ENCODE measurements at places on chromosomes 7 and 10.

- no peak for DNase-seq
Measured at GRCh38 chr10:121284936-121285335, 313.3 kb downstream of the FGFR2 start.

DNA sequence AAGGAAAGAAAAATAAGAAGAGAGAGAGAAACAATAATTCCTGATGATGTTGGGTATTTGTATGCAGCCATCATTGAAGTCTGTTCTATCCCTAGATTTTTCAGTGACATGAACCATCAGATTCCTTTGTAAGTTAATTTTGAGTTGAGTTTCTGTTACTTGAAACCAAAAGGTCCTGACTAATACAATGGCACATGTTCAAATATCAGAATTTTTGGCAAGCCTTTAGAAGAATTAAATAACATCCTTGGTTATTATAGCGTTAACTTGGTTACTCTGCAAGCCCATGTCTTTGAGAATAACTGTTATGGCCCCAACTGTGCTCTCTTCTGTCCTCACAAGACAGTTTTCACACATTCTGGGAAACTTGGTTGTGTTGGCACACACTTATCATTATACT is 66.5 kb downstream of the SYPL1 start:
- DNase-seq = no peak

- DNase-seq = no peak
Measured at GRCh38 chr7:29854257-29854938, 48.1 kb downstream of the WIPF3 start.

- no peak for DNase-seq
Measured at GRCh38 chr7:148474481-148475025, 116.0 kb upstream of the C7orf33 start.

DNA sequence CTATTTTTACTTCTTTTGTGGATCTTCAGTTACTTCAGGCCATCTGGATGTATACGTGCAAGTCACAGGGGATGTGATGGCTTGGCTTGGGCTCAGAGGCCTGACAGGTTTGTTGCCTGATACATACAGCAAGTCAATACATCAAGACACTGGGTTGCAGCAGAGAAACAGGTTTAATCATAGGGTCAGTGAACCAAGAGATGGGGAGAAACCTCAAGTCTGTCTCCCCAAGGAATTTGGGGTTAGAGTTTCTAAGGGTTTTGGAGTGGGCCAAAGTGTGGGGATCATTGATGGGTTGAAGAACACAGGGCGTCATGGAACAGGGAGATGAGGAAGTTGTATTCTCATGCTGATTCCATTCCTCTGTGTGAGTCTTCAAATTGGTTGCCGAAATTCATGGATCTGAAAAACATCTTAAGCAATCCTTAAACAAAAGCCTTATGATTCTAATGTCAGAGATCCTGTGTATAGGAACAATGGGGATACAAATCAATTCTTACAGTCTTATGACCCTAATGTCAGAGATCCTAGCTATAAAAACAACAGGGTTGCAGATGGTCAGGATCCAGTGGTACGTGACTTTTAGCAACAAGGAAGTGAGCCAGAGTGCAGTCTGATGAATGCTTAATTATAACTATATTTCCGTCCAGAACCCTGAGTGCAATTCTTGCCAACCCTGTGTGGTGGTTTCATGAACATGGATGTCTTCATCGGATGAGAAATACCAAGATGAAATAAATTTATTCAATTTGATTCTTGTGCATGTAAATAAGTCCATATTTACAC is 18.9 kb downstream of the OTUD1 start:
- no peak for DNase-seq

DNA sequence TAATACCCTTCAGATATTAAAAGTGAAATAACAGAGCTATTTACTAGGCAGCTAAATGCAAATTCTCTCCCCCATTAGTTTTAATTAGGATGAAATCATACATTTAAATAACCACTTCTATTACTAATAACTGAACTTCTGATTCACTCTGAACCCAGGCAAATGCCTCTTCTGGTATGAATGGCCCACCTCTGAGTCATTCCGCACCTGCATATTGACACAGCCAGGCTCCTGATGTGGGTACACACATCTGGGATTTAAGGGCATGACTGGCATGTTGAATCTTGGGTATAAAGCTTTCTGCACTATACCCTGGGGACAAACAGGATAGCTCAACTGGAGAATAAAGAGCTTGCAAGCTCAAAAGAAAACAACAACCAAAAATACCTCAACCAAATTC is 140.9 kb downstream of the AUTS2 start:
- DNase-seq = no peak

DNA sequence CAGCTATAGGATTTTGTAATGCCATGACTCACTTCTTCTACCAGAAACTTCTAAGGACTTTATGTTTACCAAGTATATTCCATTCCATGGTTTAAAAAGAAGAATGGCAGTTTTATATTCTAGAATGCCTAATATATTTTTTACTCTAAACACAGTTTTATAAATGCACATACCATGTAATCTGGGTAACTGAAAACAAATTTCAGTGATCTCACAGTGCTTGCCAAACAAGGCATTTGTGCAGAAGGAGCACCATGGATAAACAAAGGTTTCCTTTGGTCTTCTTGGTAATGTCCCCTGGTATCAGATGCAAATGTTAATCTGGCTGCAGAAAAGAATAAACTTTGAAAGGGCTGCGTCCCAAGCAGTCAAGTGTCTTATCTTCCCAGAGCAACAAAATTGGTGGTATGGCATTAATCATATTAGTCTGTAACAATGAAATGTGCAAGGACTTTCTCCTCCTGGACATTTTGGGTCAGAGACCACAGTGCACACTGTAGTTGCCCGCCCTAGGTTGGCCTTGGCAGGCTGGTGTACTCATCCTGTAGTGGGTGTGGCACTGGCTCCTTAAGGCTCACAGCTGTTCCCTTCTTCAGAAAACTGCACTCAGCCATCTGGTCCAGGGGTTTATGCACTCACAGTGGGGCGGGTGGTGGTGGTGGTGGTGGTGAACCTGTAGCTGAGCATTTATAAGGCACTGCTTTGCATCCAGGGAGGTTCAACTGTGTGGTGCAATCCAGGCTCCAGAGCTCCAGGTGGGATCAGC is 56.7 kb downstream of the LAMB4 start:
- no peak for DNase-seq

DNA sequence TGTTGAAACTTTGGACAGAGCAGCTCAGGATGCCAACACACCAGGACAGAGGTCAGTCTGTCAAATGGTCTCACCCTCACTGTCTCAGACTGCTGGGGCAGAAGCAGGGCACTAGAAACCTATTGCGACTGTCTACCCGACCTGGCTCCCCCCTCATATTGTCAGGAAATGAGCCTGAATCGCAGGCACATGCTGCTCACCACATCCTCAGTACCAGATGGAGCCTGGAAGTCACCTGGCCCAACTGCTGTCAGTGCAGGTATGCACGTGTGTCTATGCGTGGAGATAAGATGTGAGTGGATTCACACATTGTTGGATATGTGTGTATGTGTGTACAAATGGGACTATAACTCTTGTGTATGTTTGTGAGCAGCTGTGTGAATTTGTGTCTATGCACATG is 3.2 kb upstream of the CDHR1 start:
- DNase-seq = no peak

- DNase-seq = no peak
Measured at GRCh38 chr10:83917537-83918506, 221.5 kb upstream of the GHITM start.

GRCh38 chr7:13827716-13828115 is 161.8 kb downstream of the ETV1 start:
- DNase-seq = no peak

GRCh38 chr10:102413806-102414561 is 4.6 kb downstream of the PSD start:
- no peak for DNase-seq

- DNase-seq = no peak
Measured at GRCh38 chr10:106535304-106535953, 629.1 kb downstream of the SORCS1 start.

DNA sequence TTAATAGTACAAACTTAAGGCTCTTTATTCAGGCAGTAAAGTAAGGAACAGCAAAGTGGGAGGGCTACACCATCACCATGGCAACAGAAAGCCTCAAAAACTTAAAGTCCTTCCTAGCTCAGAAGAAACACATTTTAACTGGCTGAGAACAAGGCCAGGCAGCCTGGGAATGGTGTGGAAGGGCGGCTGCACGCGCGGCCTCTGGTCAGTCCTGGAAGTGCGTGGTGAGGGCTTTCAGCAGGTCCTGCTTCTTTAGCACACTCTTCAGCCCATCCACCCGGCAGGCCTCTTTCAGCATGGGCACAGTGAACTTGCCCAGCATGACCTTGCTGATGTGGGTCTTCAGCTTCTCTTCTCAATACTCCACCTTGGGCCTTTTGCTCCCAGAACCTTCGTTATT is 133.0 kb downstream of the CYP26A1 start:
- DNase-seq = no peak

DNA sequence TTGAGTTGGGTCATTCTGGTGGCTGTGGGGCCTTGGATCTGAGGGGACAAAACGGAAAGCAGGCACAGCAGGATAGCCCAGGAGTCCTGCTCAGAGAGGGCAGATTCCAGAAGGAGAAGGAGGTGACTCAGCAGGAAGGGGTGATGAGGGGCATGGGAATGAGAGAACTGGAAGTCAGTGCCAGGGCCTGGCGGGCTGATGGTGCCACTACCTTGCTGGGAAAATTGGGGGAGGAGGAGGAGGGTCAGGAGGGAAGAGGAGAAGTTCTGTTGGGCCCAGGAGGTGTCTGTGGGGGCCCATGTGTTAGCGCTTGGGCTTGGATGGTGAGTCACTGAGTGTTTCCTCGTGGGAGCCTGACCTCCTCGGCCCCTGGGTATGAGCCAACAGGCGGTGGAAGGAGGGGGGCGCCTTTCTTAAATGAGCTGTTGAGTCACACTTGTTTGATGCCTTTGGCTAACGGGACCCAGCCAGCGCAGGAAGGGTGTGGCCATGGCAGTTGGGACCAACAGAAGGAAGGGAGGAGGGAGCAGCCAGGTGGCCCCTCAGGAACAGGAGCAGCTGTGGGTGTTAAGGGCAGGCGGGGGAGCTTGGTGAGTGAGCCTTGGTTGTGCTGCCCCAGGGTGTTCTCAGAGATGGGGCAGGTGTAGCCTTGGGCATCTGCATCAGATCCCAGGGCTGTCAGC is 130.0 kb upstream of the BTBD16 start:
- no peak for DNase-seq

DNA sequence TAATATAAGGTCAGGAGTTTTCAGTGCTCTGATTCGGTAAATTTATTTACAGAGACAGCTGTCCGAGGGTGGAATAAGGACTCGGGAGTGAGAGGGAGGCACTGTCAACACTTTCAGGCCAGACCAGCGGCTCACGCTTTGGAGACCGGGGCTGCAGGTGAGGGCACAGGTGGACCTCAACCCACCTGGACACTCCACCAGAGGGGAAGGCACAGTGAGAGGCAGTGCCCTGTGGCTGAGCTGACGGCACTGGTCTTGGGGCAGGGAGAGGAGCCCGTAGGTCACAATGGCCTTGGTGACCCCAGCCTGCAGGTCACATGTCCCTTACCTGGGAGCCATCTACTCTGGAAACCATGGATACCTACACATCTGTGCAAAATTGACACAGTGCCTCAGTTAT is 315.1 kb downstream of the ADARB2 start:
- DNase-seq = no peak

DNA sequence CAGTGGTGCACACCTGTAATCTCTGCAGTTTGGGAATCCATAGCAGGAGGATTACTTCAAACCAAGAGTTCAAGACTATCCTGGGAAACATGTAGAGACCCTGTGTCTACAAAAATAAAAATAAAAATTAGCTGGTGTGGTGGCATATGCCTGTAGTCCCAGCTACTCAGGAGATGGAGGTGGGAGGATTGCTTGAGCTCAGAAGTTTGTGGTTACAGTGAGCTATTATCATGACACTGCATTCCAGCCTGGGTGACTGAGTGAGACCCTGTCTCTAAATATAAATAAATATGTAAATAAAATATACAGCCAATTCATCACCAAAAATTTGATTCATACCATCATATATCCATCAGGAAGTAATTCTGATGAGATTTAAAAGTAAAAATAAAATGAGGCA is 60.9 kb downstream of the ANKRD7 start:
- no peak for DNase-seq

GRCh38 chr10:7185367-7185690 is 225.5 kb downstream of the SFMBT2 start:
- no peak for DNase-seq

DNA sequence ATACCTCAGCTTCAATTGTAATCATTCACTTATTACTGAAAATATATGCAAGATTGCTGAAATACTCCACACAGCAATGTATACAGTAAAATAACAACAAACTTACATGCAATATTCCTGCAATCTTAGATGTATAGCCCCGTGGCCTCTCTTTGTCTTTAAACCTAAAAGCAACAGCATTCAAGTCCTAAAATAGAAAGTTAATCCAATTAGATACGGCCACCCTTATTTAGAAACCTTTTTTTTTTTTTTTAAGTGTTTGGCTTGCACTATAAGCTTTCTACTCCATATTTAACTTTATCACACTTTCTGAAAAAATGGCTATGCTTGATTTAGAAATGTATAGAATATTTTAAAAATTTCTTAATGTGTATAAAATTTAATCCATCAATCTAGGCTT is 67.6 kb downstream of the IDE start:
- DNase-seq = no peak
